ENCODE measurements at places on chromosomes 16 and 17. TPM values are rescaled to one million over a fixed set of nuclear protein-coding genes. Genes with fewer than 3 reads are reported as not detected.

- DNase-seq, result no peak
Observed at GRCh38 chr17:47729476-47729875, 3.6 kb upstream of the TBX21 start.

DNA sequence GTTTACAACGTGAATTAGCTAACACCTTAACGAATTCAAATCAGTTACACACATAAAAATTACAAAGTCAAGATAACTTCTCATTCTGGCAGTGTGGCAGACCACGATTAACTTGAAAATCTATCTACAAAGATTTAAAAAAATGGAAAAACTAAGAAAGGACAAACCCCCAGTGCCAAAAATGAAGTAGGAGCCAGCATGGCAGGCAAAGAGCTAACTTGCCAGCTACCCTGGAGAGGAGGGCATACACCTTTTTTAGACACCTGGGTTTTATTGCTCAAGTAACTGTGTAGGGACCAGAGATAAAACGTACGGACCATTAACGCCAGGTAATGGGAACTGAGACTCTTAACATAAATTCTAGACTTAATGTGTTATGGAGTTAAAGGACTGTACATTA lies 2.5 kb downstream of the TAF15 start:
- DNase-seq, result no peak

GRCh38 chr17:81399481-81400153 lies 4.4 kb downstream of the BAHCC1 start:
- DNase-seq, result no peak

DNA sequence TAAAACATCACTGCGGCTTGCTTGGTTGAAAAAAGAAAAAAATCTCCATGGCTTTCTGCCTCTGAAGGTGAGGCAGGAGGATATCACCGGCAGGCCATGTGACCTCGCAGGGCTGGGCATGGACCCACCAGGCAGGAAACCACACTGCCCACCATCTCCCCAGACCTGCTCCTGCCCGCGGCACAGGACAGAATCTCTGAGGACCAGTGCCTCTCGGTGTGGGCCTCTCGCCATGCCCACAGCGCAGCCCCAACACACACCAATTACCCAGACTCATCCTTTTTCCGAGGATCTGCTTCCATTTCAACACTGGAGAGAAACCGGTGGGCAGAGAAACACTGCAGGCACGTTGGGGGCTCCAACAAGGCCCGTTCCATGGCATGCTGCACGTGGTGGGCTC lies 16.2 kb downstream of the DNASE1 start:
- no peak for DNase-seq

- DNase-seq, result no peak
Observed at GRCh38 chr17:18921912-18922451, 30.0 kb upstream of the SLC5A10 start.

- no peak for DNase-seq
Observed at GRCh38 chr17:15900871-15901270, 44.1 kb upstream of the ADORA2B start.

GRCh38 chr16:73275024-73275423 lies 227.1 kb upstream of the ZFHX3 start:
- DNase-seq, result no peak

- DNase-seq, result peak; percentile 69
Observed at GRCh38 chr17:21129023-21129681, 2.4 kb downstream of the DHRS7B start.

DNAI2 gene
- polyA plus RNA-seq, result not detected

P2RX5 gene
- 28.6 TPM for polyA plus RNA-seq

ZNF200 gene
- polyA plus RNA-seq, result 6.1 TPM
